ENCODE measurements at places on chromosomes 1 and 21.

DNA sequence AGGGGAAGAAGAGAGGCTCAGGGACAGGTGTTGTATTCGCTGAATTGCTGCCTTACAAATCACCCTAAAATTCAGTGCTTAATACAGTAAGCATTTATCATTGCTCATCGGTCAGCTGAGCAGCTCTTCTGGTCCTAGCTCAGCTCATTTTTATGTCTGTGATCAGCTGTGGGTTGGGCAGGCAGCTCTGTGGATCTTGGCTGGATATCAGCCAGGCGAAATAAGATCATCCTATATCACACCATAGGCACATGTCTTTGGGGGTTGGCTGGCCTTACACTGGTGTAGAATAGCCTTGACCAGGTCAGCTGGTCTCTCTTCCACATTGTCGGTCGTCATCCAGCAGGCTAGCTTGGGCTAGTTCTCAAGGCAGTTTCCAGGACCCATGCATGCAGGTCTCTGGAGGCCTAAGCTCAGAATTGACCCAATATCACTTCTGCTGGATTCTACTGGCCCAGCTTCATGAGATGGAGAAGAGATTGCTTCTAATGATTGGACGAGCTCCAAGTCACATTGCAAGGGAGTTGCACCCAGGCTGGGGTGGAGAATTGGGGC is 448.6 kb downstream of the KIF26B start:
- DNase-seq: no peak

- no peak for DNase-seq
Observed at GRCh38 chr1:226779561-226779960, 40.5 kb upstream of the ITPKB start.

DNA sequence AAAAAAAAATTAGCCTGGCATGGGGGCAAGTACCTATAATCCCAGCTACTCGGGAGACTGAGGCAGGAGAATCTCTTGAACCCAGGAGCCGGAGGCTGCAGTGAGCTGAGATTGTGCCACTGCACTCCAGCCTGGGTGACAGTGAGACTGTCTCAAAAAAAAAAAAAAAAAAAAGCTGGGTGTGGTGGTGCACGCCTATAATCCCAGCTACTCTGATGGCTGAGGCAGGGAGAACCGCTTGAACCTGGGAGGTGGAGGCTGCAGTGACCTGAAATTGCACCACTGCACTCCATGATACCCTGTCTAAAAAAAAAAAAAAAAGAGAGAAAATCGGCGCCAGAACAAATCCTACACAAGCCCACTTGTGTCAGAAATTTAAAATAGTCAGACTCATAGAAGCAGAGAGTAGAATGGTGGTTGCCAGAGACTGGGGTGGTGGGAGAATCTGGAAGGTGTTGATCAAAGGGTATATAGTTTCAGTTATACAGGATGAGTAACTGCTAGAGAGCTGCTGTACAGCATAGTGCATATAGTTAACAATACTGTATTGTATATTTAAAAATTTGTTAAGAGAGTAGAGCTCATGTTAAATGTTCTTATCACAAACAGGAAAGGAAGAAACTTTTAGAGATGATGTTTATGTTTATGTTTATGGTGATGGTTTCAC is 9.6 kb downstream of the DIP2A start:
- no peak for DNase-seq

DNA sequence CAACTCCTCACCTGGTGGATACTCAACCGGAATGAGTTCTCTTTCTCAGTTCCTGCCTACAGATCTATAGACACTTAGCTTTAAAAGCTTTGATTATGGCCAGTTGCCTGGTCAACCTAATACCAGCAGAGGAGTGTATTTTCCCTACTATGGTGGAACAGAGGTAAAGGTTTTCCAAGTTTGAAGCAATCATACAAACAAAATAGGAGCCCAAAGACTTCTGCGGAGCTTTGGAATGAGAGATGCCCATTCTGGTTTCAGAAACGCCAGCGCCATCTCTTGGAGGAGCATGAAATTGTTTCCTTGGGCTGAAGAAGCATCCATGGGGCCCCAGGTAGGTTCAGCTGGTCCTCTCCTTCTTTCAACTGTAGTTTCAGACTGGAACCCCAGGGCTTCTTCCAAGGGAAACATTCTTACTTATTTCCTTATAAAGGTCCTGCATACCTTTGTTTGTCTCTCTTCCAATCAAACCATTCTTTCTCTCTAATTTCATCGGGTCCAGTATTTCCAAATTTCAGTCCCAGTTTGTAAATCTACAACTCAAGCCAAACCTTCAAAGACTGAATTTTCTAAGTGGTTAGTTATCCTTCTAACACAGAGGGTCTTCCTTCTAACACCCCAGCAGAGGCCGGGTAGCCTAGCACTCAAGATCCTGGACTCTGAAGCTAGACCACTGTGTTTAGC is 95.9 kb downstream of the KCNJ15 start:
- DNase-seq: peak; percentile 55

DNA sequence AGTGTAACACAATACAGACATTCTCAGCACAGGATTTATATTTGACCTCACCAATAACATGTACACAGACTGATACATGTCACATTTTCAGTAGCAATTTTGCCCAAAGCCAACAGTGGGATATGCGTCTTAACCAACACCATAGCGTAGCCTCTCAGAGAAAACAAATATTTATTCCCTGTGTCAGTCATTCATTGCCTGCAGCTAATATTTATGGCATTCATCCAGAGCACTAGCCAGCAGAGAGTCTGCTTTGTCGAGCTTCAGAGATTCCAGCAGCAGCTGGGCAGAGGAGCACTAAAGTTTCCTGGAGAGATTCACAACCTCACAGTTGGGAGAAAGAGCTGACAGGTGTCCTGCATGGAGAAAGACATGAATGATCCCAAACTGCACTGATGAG is 400.7 kb upstream of the DAB1 start:
- peak; percentile 17 for DNase-seq

GRCh38 chr21:45836694-45837670 is 144.6 kb upstream of the COL6A1 start:
- no peak for DNase-seq

GRCh38 chr1:169595764-169596711 is 9.8 kb upstream of the F5 start:
- DNase-seq: no peak

GRCh38 chr1:84913555-84913892 is 20.5 kb upstream of the LPAR3 start:
- DNase-seq: no peak

DNA sequence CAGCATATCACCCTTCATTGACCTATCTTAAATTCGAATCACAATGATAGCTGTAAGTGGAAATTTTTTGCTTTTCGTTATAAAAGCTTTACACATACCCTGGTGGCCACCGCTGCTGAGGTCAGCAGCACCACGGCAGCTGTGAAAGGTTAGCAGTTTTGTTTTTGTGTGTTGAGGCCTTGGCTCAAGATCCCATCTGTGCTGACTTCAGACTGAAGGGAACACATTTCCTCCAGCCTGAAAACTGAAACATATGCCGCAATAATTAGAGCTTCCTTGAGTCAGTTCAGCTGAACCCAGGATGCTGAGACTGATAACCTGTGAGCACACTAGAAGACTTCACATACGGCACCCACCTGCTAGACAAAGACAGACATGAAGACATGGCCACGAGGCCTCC is 103.0 kb downstream of the SMYD3 start:
- DNase-seq: peak; percentile 30

GRCh38 chr1:221897321-221897721 is 155.4 kb upstream of the DUSP10 start:
- DNase-seq: peak; percentile 94

- no peak for DNase-seq
Observed at GRCh38 chr1:93704052-93704451, 22.4 kb upstream of the BCAR3 start.

DNA sequence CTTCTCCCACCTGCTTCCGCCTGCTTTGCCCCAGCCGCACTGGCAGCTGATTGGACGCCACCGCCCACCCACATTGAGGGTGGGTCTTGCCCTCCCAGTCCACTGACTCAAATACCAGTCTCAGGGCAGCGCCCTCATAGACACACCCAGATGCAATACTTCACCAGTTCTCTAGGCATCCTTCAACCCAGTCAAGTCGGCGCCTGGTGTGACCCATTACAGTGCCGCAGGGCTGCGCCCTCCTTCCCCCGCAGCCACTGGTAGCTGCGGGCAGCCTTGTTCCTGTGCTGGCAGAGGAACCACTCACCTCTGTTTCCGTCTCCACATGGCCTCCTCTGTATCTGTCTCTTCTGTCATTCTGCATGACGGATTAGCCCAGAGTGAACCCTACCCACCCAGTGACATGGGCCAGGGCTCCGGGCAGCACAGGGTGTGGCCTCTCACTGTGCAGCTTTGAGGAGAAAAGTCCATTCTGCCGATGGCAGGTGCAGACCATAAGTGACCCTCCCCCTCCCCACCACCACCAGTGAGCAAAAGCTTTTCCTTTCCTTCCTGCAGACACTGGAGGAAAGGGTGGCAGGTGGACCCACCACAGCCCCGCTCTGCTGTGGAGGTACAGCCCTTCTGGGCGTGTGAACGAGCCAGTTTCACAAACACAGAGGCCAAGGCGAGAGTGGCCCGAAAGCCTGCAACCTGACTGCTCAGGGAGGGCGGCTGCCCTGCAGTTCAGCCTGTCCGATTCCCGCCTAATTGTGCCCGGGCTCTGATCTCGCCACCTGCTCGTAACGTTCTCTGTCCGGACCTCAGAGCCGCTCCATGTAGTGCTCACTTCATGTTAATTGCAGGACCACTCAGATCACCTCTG is 57.1 kb downstream of the FAAP20 start:
- no peak for DNase-seq

- peak; percentile 21 for DNase-seq
Observed at GRCh38 chr1:198880397-198880796, 241.6 kb downstream of the PTPRC start.

GRCh38 chr1:20308569-20308968 is 17.9 kb downstream of the VWA5B1 start:
- DNase-seq: no peak

DNA sequence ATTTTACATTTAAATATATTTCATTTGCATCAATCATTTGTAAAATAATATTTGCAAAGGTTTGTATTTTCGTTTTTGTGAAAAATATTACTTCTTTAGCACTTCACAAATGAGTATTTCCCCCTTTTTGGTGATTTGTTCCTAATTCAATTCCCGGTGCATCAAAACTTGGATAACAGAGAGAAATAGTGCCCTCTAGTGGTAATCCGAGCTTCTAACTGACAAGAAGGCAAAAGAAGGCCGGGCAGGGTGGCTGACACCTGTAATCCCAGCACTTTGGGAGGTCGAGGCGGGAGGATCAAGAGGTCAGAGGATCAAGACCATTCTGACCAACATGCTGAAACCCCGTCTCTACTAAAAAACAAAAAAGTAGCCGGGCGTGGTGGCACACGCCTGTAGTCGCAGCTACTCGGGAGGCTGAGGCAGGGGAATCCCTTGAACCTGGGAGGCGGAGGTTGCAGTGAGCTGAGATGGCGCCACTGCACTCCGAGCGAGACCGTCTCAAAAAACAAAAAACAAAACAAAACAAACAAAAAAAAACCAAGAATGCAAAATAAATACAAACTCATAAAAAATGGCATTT is 137.7 kb downstream of the COL11A1 start:
- DNase-seq: peak; percentile 46

DNA sequence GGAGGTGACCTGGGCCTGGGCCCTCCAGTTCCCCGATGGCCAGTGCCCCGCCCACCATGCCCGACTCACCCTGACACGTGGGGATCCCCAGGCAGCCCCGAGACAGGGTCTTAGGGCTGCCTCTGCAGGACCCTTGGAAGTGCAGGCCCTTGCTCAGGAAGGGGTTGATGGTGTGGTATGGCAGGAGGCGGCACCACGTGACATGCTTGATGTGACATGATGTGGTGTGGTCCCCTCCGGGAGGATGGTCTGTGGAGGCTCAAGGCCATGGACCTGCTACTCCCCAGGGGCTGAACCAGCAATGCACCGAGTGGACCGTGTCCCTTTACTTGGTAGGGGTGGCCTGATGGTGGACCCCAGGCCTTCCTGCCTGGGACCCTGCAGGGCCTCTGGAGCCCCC is 21.9 kb upstream of the PLCH2 start:
- DNase-seq: no peak

DNA sequence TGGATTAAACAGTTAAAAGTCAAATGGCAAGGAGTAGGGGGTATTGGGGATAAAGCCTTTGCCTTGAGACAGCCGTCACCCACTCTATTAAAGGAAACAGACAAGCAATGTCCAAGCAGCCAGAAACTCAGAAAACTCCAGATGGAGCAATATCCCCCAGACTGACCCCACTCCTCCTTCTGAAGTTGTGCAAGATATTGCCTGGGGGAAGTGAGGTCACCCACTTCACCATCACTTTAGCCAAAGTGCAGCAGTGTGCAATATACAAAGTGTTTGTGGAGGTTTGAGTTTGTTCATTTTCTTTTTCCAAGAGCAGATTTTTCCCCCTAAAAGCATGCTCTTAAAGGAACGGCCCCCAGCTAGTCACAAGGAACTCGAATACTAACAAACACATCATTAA is 125.1 kb downstream of the ETS2 start:
- peak; percentile 83 for DNase-seq

GRCh38 chr1:245481261-245481660 is 326.5 kb downstream of the KIF26B start:
- no peak for DNase-seq

DNA sequence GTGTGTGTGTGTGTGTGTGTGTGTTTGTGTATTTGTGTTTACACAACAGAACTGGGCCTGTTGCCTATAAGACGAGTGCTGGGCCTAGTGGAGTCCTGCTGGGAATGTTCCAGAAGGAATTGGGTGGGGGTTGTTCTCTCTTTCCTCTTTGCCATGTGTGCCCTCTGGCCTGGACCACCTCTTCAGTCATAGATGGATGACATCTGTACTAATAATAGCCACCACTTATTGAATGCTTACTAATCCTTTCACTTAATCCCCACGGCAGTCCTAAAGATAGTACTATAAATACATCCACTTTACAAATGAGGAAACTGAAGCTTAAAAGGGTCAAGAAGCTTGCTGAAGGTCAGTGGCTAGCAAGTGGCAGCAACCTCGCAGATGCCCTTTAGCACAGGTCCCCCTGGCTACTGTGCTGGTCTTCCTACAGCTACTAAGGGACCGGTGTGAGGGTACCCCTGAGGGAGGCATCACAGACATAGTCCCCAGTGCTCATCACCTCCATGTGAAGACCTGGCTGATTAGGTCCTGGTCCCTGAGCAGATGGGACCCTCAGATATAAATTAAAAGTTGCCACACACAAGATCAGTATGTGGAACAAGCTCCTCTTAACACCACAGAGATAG is 55.2 kb upstream of the KIF1B start:
- DNase-seq: peak; percentile 42

GRCh38 chr1:162292422-162292849 is 84.2 kb downstream of the SPATA46 start:
- DNase-seq: no peak

- DNase-seq: no peak
Observed at GRCh38 chr1:88740784-88741183, 56.7 kb downstream of the PKN2 start.
